ENCODE measurements at places on chromosomes 13 and 19.

DNA sequence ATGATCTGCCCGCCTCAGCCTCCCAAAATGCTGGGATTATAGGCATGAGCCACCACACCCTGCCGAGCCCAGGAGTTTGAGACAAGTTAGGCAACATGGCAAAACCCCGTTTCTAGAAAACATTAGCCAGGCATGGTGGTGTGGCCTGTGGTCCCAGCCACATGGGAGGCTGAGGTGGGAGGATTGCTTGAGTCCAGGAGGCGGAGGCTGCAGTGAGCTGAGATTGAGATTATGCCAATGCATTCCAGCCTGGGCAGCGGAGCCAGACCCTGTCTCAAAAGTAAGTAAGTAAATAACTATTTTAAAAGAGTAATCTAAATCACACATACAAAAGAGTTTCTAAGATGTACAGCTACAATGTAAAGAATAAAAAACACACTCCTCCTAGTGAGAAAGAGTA, 41.9 kb downstream of the SKA3 start:
- no peak for DNase-seq

DNA sequence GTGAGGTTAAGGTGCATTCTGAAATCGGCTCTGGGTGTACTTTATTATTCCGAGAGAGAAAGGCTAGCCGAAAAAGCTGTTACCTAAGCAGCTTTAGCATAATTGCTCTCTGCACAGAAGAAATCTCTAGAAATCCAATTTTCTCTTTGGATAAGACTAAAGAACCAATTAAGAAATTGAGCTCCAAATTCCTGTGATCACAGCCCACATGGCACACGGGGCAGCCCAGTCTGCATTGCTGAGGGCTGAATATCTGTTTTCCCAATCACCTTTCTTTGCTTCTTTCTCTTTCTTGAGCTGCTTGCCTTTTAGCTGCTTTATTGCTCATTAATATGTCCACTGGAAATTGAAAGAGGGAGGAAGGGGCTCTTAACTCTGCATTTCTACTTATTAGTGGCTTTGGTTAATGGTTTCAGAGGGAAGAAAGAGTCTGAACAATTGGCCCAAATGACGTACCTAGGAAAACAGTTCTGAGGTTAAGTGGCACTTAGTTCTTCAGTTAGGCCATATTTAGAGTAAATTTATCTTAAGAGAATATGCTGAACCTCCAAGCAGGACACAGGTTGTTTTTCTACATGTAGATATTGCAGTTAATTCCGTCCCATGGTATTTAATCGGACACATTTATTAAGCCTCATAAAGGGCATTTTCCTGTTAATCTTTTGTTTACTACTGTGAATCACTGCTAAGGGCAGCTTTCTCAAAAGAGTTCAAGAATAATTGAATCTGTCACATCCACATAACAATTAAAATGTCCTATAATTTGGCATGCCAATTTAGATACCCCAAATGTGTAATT, 265.7 kb downstream of the ABCC4 start:
- DNase-seq = no peak

DNA sequence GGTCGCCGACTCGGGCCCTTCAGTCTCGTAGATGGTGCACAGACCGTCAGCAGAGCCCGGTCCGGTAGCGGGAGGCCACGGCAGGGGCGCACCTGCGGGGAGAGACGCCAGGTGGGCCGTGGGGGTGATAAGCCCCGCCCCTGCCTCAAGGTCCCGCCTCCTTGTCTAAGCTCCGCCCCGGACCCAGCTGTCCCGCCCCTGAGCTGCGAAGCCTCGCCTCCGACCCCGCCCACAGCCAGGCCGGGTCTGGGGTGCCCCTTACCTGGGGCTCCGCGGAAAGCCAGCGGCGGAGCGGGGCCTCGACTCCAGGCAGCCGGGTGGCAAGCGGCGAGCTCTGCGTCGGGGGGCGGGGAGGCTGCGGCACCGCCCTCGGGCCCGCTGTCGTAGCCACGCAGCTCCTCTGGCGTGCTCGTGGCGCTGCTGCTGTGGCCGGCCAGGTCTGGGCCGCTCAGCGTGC, 4.7 kb downstream of the PRR36 start:
- DNase-seq = peak; percentile 78

GRCh38 chr13:51342706-51343105, 3.2 kb downstream of the SERPINE3 start:
- no peak for DNase-seq

GRCh38 chr13:30111810-30112209, 195.5 kb downstream of the KATNAL1 start:
- no peak for DNase-seq

DNA sequence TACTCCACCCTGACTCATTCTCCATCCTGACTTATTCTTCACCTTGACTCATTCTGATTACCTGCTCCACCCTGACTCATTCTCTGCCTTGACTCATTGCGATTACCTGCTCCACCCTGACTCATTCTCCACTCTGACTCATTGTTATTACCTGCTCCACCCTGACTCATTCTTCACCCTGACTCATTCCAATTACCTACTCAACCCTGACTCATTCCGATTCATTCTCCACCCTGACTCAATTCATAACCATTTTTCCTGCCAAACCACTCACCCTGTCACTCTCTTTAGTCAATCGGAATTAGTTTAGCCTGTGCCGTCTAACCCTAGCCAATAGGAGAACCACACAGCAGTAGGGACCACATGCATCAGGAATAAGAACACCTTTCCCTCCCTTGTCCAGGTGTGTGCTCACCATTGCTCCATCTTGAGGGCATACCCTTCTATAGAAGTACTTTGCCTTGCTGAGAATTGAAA, 1227.4 kb upstream of the PCDH20 start:
- DNase-seq = no peak

DNA sequence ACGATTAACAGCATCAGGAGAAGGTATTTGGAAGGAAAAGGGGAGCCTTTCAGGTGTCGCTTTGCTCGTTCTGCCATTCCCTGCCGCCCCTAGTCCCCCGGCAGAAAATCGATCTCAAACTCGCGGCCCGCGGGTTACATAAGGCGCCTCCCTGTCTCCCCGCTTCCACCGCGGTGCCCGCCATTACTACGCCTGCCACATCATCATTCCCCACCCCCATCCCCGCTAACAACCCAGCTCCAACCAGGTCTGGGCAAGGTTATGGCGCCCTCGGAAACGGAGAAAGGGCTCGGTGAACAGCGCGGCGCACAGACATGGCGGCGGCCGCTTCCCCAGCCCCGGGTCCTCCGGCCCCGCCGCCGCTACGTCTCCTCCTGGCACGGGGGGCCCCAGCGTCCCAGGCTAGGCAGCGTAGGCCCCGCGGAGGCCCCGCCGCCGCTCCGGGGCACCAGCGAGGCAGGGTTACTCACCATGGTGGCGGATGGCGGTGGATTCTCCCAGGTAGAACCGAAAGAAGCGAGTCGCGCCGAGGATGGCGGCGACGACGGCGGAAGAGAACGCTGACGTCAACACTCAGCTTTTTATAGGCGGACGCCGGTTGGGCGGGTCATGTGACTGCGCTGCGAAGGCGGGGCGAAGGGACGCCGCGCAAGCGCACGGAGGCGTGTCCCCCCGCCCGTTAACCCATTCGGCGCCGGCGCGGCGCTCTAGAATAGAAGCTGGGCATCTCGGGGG, at the start of gene EEF2:
Gene EEF2, minus strand, starts transcription at position 556 of the 735 bp plus-strand sequence. Its CDS starts 83 bp downstream, at position 473.
- DNase-seq = peak; percentile 86

DNA sequence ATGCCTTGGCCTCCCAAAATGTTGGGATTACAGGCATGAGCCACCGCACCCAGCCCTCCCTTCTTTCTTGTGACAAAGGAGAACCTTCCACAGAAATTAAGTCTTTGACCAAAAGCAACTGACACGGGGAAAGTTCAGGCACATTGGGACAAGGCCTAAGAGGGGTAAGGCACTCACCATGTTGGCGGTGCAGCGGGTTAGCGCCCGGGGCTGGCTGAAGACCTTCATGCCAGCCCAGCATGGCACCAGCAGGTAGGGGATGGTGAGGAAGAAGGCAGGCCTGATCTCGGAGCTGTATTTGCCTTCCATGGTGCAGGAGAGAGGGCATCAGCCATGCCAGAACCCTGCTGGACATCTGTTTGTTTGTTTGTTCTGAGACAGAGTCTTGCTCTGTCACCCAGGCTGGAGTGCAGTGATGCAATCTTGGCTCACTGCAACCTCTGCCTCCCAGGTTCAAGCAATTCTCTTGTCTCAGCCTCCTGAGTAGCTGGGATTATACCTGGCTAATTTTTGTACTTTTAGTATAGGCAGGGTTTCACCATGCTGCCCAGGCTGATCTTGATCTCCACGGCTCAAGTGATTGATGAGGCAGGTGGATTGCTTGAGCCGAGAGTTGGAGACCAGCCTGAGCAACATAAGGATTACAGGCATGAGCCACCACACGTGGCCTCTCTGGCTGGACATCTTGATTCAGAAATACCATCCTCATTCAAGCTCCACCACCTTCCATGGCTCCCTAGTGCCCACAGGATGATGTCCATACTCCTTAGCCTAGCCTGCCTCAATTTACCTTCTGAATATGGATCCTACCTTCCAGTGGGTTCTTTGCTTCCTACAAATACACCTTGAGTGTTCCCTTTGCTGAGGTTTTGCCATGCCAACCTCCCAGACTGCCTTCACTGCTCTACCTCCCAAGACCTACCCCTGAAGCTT, 4.4 kb downstream of the TM6SF2 start:
- no peak for DNase-seq

DNA sequence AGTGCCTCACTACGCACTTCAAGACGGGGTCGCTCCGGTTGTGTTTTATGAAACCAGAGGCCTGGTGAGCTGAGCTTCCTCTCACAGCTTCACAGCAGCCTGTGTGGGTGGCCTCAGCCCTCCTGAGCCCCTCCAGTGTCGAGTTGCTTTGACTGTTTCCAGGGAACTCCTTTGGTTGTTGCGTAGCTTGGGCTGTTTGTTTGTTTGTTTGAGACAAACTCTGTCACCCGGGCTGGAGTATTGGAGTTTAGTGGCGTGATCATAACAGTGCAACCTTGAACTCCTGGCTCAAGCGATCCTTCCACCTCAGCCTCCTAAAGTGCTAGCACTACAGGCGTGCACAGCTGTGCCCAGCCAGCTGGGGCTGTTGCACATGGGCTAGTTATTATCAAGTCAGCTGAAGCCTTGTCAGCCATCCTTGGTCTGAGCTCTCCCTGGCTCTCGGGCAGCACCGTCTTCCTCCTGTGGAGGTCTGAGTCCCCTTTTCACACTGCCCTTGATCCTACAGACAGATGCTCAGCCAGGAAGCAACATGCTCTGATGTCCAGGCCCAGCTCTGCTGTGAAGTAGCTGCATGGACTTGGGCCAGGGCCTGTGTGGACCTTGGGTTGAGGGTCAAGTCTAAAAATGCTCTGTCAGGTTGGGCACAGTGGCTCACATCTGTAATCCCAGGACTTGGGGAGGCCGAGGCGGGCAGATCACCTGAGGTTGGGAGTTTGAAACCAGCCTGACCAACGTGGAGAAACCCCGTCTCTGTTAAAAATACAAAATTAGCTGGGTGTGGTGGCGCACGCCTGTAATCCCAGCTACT, 10.2 kb downstream of the DOT1L start:
- no peak for DNase-seq

DNA sequence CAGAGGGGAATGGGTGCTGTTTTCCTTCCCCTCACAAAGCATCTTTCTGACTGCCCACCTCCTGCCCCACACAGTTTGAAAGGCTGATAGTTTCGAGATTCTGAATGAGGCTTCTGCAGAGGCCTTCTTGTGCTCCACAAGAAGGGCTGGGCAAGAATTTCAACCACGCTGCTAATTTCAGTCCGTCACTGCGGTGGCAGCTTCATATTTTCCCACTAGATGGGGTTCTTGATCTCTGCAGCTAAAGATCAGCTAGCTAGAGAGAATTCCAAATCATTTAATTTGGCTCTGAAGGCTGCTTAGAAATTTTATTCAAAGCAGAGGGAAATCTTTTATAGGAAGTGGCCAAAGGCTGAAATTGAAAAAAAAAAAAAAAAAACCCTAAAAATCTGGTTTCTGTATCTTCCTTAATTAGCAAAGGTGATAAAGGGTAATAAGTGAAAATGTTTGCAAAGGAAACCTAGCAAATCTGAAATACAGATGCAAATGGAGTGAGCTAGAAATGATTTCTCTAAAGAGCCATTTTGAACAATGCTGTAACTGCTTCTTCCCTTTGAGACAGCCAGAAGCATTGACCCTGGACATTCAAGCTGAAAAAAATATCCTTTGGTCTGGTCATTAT, 38.0 kb upstream of the C13orf42 start:
- no peak for DNase-seq

DNA sequence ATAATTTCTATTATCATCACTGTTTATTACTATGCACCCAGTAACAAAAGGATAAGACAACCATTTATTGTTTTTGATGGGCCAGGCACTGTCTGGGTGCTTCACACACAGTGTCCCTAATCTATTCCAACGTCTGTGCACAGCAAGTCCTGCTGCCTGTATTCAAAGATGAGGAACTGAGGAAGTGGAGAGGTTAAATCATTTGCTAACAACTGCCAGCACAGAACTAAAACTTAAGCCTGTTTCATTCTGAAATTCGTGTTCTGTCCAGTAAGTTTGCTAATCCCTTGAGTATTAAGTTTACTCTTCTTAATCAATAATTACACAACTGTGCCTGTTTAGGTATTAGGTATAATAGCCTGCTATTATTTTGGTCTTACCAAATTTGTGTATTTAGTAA, 41.9 kb downstream of the TEX26 start:
- DNase-seq = no peak

GRCh38 chr19:9431475-9431874, 3.9 kb downstream of the ZNF266 start:
- DNase-seq = peak; percentile 1

- DNase-seq = no peak
Observed at GRCh38 chr13:42334329-42334706, 62.4 kb downstream of the AKAP11 start.

DNA sequence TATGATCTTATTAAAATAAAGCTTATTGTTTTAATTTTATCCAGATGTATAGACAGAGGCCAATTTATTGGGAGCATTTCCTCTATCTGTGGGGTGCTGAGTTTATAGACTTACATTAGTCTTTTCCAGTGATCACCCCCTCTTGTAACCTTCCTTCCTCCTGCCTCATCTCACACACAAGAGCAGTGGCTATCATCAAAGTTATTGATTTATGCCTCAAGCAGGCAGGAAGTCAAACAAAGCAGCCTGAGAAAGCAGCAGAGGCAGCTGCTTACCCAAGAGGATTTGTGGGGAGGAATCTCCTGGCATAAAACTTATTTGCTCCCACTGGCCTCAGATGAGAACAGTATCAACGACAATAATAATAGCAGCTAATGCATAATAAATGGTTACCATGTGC, 26.3 kb upstream of the DCLK1 start:
- no peak for DNase-seq

DNA sequence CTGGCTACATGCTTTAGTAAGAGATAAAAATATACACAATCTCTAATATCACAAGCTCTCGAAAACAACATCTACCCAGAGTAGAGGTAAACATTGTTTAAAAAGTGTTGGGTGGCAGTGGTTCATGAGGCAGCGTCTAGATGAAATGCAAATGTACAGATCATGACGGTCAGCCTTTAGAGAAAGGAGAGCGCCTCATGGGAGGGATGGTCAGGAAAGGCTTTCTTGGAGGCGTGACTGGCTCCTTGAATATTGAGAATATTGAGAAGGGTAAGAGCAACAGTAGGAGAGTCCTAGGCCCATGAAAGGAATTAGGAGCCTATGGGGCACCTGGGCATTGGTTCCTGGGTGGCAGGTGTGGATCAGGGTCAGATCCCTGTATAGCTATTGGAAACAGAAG, 10.6 kb downstream of the HNRNPUL1 start:
- no peak for DNase-seq
